A549 treated with Mapracorat at 1 μM for 4 hours (cell line): ENCODE measurements at places on chromosomes 4 and X. TPM values are rescaled to one million over a fixed set of nuclear protein-coding genes. Genes with fewer than 3 reads are reported as not detected.

TMEM165 gene
- 49.3 to 64.2 TPM (median 54.5 TPM) in 5 replicates for total RNA-seq

POU3F4 gene
- total RNA-seq = not detected in 5 replicates

KLB gene
- 0.08 to 0.16 TPM (median 0.13 TPM) in 5 replicates for total RNA-seq

CCDC158 gene
- 0.06 TPM in 1 of 5 replicates, not detected in the others for total RNA-seq

UGT2B15 gene
- total RNA-seq = 0.08 to 0.15 TPM (median 0.08 TPM) in 3 of 5 replicates, not detected in the others

AMMECR1 gene
- 5.9 to 7.2 TPM (median 6.2 TPM) in 5 replicates for total RNA-seq

DUX4 gene
- total RNA-seq = not detected in 5 replicates

MAGEB10 gene
- not detected in 5 replicates for total RNA-seq

HHIP gene
- total RNA-seq = 0.60 to 1.1 TPM (median 0.98 TPM) in 5 replicates

APLN gene
- 0.76 to 1.1 TPM (median 0.88 TPM) in 5 replicates for total RNA-seq

CITED1 gene
- total RNA-seq = 0.81 to 3.0 TPM (median 1.9 TPM) in 5 replicates

ARR3 gene
- total RNA-seq = not detected in 5 replicates

SMIM43 gene
- total RNA-seq = 0.11 to 0.28 TPM (median 0.15 TPM) in 5 replicates

H2BW2 gene
- not detected in 5 replicates for total RNA-seq

TMPRSS11E gene
- not detected in 5 replicates for total RNA-seq

NUP62CL gene
- 13.7 to 16.8 TPM (median 15.9 TPM) in 5 replicates for total RNA-seq

HSFX2 gene
- 0.14 to 0.27 TPM (median 0.17 TPM) in 3 of 5 replicates, not detected in the others for total RNA-seq

CT45A5 gene
- total RNA-seq = not detected in 5 replicates

STPG2 gene
- not detected in 5 replicates for total RNA-seq
